CD8-positive, alpha-beta T cell (primary cell): ENCODE measurements at places on chromosomes 12 and 14.

GRCh38 chr12:57097554-57097835 lies 8.6 kb downstream of the NAB2 start:
- DNase-seq: no peak

DNA sequence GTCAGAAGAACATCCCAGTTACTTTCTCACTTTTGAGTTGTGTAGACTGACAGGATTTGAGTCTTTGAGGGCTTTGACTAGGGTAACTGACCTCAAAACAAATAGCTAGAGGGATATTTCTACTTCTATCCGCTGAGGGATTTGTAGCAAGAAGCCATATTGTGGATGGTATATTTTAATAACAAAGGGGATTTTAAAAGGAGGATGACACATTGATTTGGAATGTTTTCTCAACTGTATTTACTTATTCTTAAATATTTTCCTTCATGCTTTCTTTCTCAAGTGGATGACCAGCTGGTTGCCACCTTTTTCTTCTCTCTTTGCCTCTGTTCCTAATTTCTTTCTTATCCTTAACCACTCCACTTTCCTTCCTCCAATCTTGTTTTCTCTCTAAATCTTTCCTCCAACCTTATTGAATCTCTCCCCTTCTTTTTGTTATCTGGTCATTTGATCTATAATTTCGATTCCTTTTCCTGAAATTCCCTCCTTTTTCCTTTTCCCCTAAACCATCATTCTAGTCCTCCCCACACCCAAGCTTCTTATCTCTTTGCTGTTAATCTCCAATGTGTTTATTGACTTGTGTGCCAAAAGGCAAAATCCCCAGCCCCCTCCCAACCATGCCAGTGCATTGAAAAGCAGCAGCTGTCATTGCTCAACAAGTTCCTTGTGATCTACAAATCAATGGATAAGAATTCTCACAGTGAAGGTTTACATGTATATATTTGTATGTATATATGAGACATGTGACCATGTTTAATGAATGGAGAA lies 411.6 kb downstream of the RAD51B start:
- no peak for DNase-seq

DNA sequence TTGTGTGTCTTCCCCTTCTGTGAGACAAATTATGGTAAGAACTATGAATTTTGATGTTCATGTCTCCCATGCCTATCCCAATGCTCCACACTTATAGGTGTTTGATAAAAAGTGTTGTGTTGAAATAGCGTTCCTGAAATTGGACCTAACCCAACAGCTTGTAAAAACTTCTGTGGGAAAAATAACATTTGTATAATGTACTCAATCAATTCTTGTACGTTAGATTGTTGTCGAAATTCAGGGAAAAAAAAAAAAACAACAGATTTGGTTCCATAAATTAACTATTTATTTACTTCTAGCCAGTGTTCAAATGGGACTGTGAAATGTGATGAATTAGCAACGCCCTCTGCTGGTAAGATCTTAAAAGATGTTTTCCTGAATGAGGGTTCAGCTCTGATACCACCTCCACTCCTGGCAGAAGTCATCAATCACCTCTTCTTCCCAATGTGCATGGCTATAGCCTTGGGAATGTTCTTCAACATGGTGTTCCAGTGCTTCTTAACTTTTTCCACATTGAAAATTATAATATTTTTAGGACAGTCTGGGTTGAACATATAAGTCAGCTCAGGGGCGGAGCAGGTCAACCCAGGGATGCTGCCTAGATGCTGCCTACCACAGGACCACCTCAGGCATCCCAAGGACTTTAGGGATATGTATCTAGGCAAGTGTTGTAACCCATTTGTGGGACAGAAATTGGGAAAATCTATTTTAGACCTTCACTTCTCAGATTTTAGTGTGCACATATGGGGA lies 170.6 kb downstream of the OTOGL start:
- DNase-seq: no peak

- DNase-seq: no peak
Measured at GRCh38 chr12:108720757-108721514, 10.4 kb downstream of the CORO1C start.

DNA sequence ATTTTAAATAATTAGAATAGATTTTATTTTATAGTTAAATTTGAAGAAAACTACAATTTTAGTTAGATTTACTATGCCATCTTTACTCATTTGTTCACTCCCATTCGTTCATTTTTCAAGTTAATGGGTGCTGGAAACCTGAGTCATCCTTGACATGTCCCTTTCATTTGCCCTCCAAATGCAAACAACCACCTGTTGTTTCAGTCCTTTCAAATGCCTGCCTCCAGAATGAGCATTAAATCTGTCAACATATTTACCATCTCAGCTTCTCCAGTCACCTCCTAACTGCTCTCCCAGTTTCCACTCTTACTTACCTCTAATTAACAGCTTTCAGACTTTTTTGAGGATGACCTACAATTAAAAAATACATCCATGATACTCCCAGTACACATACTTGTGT lies 375.5 kb downstream of the RAD51B start:
- DNase-seq: no peak

GRCh38 chr12:108731866-108732461 lies 646 bp upstream of the CORO1C start:
- DNase-seq: peak; percentile 94

GRCh38 chr14:32491416-32492016 lies 162.4 kb downstream of the AKAP6 start:
- no peak for DNase-seq

- DNase-seq: no peak
Measured at GRCh38 chr14:86057018-86057667, 527.2 kb downstream of the FLRT2 start.

GRCh38 chr12:6684609-6685008 lies 4.6 kb downstream of the ZNF384 start:
- no peak for DNase-seq

GRCh38 chr12:131673888-131674257 lies 37.0 kb upstream of the SFSWAP start:
- DNase-seq: no peak

- DNase-seq: no peak
Measured at GRCh38 chr12:109121346-109121880, 5.0 kb downstream of the ACACB start.

DNA sequence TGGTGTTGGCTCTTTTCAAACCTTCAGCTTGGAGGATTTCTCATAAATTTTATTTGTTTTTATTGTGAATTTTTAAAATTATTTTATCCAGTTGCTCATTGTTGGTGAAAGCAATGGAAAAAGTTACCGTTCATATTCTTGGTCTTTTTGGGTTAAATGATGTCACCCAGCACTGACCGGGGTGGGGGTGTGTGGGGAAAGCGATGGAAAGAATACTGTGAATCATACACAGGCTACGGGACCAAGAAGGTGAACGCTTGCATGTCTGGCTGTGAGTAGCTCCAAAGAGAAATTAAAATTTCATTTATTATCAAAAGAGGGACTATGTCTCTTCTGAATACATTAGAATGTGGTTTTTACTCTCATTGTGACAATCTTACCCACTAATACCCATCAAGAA lies 430.1 kb downstream of the AEBP2 start:
- no peak for DNase-seq

- no peak for DNase-seq
Measured at GRCh38 chr12:18054925-18055619, 34.9 kb downstream of the RERGL start.

- DNase-seq: peak; percentile 75
Measured at GRCh38 chr12:132444957-132445883, 44.7 kb upstream of the FBRSL1 start.

- DNase-seq: no peak
Measured at GRCh38 chr12:2039034-2039433, 13.8 kb upstream of the CACNA1C start.

GRCh38 chr14:92774572-92774971 lies 19.5 kb upstream of the GOLGA5 start:
- DNase-seq: no peak

DNA sequence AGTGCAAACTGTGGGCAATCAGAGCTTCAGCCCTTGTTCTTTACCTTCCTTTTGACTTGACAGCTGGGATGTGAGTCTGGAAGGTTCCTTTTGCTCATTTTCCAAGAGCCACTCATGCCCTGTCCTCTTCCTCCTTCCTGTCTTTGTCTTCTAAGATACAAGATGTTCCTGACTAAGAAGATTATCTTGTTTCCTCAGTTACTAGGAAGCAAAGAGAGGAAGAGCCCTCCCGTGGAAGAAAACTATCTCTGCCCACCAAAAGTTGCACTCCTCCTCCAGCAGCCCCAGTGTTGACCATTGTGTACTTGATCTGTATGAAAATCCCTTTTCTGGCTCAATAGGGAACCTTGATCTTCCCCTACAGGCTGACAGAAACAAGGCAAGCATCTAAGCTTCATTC lies 138.0 kb downstream of the C12orf75 start:
- DNase-seq: no peak

DNA sequence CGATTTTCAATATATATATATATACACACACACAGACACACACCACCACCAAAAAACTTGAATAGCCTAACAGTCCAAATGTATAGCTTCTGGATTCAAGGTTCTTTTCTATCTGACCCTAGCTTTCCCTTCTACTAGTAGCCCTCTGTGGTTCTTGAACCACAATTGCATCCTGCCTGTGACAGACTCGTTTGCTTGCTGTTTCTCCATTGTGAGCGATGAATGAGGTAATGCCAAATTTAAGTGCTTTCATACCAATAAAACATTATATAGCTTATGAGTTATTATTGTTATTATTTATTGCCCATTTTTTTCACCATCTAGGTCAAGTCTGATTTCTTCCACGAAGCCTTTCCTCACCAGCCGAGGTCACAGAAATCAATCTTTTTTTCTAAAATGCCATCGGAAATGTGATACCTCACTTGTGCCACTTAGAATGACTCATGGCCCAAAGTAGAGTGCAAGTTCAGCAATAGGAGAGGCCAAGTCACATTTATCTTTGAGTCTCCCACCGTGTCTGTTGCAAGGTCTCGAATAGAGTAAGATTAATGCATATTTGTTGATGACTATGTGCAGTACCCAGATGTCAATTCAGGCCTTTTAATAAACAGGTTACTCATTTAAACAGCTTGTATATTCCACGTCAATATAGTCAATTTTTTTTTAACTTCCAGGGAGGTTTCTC lies 1015.8 kb upstream of the SEL1L start:
- DNase-seq: no peak

DNA sequence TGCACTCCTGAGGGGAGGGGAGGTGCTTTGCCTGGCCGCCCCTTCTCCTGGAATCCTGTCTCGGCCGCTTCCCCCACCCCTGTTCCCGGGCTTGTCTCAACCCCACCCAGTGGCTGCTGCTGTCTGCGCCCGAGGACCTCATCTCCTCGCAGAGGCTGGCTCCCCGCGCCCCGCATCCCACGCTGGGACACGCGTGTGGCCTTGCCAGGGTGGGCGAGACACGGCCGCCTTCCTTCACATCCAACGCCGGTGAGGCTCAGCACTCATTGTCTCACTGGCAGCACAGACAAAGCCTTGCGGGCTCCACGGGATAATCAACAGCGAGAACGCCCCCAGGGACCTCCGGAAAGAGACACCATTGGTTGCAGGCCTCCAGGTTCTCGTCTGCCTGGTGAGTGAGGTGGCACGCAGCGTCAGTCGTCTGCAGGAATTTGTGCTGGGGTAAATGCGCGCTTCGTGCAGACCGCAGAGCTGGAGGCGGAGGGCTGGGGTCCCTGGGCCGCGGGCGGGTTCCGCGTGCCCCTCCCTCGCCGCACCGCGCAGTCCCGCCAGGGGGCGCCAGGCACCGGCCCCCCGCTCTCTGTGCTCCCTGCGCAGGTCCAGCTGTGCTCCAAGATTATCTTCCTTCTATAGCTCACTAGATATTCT lies 26.8 kb downstream of the CCDC177 start:
- peak; percentile 24 for DNase-seq

GRCh38 chr14:64841772-64842750 lies 37.6 kb downstream of the SPTB start:
- no peak for DNase-seq

DNA sequence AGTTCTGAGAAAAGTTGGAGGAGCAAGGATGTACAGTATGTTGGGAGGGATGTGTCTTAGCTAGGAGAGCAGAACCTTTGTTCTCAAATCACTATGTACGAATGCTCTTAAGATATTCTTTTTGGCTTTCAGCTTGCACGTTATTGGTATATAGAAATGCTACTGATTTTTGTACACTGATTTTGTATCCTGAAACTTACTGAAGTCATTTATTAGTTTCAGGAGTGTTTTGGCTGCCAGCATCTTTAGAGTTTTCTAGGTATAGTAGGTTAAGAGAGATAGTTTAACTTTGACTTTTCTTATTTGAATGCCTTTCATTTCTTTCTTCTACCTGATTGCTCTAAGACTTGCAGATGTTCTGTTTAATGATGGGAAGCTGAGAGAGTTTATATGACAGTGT lies 442.8 kb upstream of the FBXO33 start:
- DNase-seq: no peak

DNA sequence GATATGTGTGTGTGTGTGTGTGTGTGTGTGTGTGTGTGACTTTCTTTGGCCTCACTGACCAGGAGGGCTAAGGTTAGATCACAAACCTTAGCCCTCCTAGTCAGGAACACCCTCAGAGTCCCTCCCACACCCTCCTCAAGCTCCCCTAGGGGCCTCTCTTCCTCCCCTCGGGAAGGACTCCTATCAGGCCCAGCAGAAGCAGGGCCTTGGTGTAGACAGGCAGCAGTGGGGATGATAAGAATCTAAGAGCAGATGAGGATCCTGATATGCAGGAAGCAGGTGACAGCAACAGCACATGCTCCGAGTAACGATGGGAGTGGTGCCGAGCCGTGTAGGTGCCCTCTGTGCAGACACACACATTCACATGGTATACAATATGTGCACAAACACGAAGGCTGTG lies 20.7 kb downstream of the PLEK2 start:
- DNase-seq: no peak

DNA sequence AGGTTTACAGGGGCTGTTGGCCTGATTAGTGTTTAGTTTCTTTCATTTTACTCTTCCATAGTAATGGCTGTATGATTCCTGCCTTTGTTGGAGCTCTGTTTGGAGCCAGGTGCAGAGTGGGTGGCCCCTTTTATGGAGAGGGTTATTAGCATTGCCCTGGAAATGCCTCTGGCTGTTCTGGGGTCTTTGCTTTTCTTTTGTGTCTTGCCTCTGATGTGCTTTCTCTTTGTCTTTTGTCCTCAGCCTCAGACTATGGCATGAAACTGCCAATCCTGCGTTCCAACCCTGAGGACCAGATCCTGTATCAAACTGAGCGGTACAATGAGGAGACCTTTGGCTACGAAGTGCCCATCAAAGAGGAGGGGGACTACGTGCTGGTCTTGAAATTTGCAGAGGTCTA lies 6.9 kb downstream of the MLEC start:
- no peak for DNase-seq

GRCh38 chr12:42921741-42922504 lies 332.4 kb upstream of the PRICKLE1 start:
- no peak for DNase-seq

DNA sequence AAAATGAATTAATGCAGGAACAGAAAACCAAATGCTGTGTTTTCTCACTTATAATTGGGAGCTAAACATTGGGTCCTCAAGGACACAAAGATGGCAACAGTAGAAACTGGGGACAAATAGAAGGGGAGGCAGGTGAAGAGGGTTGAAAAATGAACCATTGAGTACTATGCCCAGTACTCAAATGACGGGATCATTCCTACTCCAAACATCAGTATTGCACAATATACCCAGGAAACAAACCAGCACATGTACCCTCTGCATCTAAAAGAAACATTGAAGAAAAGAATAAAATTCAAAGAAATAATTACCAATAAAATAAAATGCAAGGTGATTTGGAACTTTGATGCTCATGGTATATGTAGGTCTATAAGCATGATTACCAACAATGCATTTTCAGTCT lies 110.8 kb downstream of the LMO3 start:
- no peak for DNase-seq
